ENCODE measurements at places on chromosomes 1 and 21. TPM values are rescaled to one million over a fixed set of nuclear protein-coding genes. Genes with fewer than 3 reads are reported as not detected.

The NTRK1 gene
- 0.18 TPM for polyA plus RNA-seq

GRCh38 chr1:15452216-15452615, 4.3 kb upstream of the CELA2A start:
- DNase-seq, result no peak

- no peak for DNase-seq
Measured at GRCh38 chr1:54421101-54421504, 14.9 kb upstream of the SSBP3 start.

GRCh38 chr21:21807598-21807903, 809.3 kb downstream of the NCAM2 start:
- DNase-seq, result no peak

- DNase-seq, result no peak
Measured at GRCh38 chr21:29304597-29304996, 5.9 kb downstream of the BACH1 start.

DNA sequence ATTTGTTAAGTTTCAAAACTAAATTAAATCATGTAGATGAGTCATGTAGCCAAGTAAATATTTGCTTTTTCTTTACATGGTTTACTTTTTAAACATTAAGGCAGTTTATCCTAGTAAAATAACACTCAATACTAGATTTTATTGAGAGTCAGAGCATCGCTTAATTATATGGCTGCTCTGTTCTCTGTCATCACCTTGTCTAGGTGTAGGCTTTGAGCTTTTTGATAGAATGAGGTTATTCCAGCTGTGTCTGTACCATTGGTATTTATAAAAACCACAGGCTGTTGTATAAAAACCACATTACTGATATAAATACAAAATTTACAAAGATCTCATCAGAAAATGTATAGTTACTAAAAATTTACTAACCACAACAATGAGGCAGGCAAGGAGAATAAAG, 42.5 kb upstream of the GPR52 start:
- DNase-seq, result no peak

DNA sequence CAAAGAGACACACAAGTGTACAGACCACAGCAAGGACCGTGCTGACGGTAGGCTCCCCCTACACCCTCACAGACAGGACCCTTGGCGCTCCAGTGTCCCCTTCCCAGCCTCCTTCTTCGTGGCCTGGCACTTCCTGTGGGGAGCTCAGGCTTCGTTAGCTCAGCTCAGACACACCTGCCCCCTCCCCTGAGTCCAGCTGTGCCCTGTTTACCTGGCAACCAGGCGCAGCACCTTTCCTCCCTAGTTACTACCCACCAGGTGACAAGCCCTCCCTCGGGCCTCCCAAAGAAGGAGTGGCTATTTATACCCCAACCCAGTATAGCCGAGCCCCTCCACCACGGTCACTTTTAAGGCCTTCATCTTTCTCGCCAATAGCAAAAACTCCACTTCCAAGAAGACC, 4.7 kb downstream of the CELF3 start:
- no peak for DNase-seq

The IGSF21 gene
- not detected for polyA plus RNA-seq
